ENCODE measurements at places on chromosomes 2 and 18.
A peak's percentile ranks its signal among the peaks of the same experiment; 100 is the strongest.

GRCh38 chr2:112530728-112531127, 11.5 kb upstream of the POLR1B start:
- no peaks in the 10 kb centered on the region for H3K4me1 ChIP-seq
- no peak overlapping the region for H3K4me3 ChIP-seq
- no peaks in the 10 kb centered on the region for H3K27me3 ChIP-seq
- DNase-seq = no peak
- H3K36me3 ChIP-seq = peaks cover 22% of the 10 kb centered on the region
- no peak overlapping the region for H3K27ac ChIP-seq

- H3K27ac ChIP-seq = no peak overlapping the region
- DNase-seq = no peak
- H3K36me3 ChIP-seq = no peaks in the 10 kb centered on the region
- H3K4me1 ChIP-seq = peaks cover 2% of the 10 kb centered on the region
- no peaks in the 10 kb centered on the region for H3K27me3 ChIP-seq
Measured at GRCh38 chr2:47767497-47767844, 15.5 kb upstream of the MSH6 start.

- H3K27me3 ChIP-seq = no peaks in the 10 kb centered on the region
- no peak overlapping the region for H3K27ac ChIP-seq
- DNase-seq = no peak
- H3K4me1 ChIP-seq = no peaks in the 10 kb centered on the region
- no peak overlapping the region for H3K4me3 ChIP-seq
Measured at GRCh38 chr18:24443870-24444269, 16.6 kb upstream of the HRH4 start.

GRCh38 chr2:10572701-10573100, 117.1 kb downstream of the NOL10 start:
- H3K4me3 ChIP-seq = no peak overlapping the region
- H3K4me1 ChIP-seq = peaks cover 17% of the 10 kb centered on the region
- H3K36me3 ChIP-seq = peaks cover 46% of the 10 kb centered on the region
- DNase-seq = no peak
- no peak overlapping the region for H3K27ac ChIP-seq

DNA sequence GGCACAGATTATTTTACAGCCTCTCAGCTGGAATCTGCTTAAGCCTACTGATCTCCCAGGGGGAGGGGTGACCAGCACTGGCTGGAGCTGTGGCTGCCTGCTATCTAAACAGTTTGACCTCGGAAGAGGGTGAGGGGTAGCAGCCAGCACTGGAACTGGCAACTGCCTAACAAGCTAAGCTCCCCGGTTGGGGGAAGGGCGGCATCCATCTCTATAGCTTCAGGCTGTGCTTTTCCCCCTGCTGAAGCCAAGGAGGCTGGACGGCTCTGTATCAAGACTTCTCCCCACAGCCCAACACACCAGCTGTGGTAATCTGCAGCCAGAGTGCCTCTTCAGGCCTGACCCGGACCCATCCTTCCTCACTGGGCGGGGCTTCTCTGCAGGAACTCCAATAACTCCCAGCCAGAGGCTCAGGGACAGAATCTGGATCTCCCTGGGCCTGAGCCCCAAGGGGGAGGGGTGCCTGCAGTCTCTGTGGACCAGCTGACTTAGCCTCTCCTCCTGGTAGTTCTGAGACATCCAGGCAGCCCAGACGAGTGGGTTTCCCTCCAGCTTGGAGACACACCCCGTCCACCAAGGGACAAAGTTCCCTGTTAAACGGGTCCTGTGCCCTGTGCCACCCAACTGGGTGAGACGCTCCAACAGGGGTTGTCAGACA, 560.2 kb downstream of the LRP1B start:
- no peaks in the 10 kb centered on the region for H3K27me3 ChIP-seq
- H3K36me3 ChIP-seq = no peaks in the 10 kb centered on the region
- no peaks in the 10 kb centered on the region for H3K4me1 ChIP-seq
- H3K4me3 ChIP-seq = no peak overlapping the region
- no peak for DNase-seq

DNA sequence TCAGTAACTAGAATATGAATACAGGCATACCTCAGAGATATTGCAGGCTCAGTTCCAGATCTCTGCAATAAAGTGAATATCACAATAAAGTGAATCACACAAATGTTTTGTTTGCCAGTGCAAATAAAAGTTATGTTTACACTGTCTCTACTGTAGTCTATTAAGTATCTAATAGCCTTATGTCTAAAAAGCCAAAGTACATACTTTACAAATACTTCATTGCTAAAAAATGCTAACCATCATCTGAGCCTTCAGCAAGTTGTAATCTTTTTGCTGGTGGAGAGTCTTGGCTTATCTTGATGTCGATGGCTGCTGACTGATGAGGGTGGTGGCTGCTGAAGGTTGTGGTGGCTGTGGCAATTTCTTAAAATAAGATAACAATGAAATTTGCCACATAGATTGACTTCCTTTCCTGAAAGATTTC, 159.4 kb downstream of the MYO1B start:
- no peak overlapping the region for H3K27ac ChIP-seq
- H3K27me3 ChIP-seq = no peaks in the 10 kb centered on the region
- no peak overlapping the region for H3K4me3 ChIP-seq
- H3K4me1 ChIP-seq = no peaks in the 10 kb centered on the region

DNA sequence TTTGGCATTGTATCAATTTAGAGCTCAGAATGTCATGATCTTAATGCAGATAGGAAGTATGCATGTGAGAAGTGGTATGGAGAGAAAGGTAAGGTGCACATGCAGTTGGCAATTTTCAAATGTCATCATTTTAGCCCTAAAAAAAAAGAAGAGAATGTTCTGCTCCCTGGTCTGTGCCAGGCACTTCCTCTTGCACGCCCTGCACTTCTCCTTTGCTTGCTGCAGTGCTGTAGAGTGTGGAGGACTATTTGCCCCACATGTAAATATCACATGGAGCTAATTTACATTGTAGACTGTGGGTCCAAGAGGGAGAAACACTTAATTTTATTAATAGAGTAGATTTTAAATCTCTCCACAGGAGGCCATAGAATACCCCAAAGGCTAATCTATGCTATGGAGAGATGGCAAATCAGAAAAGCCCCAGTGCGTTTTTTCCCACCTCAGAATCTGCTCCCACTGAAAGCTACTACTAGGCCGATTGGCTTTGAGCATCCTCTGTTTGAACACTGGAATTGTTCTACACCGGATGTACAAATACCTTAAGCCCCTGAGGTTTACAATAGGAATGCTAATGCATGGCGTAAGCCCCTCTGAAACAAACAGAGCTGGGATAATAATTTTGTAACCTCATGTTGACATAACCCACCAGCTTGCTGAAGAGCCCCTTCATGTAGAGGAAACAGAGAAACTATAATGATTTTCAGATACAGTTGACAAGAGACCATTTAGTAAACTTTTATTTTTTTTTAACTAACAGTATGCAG, 137.2 kb upstream of the KLHL14 start:
- H3K27me3 ChIP-seq = no peaks in the 10 kb centered on the region
- H3K27ac ChIP-seq = no peak overlapping the region
- DNase-seq = no peak
- H3K36me3 ChIP-seq = no peaks in the 10 kb centered on the region
- H3K4me3 ChIP-seq = no peak overlapping the region
- peaks cover 29% of the 10 kb centered on the region for H3K4me1 ChIP-seq

- DNase-seq = no peak
- H3K27me3 ChIP-seq = no peaks in the 10 kb centered on the region
- H3K4me1 ChIP-seq = peaks cover 15% of the 10 kb centered on the region
- peak overlapping the region; percentile 79 for H3K27ac ChIP-seq
- no peak overlapping the region for H3K4me3 ChIP-seq
Measured at GRCh38 chr2:6186332-6187151, 494.4 kb downstream of the SOX11 start.

- H3K27me3 ChIP-seq = no peaks in the 10 kb centered on the region
- no peak overlapping the region for H3K27ac ChIP-seq
- no peak for DNase-seq
- H3K36me3 ChIP-seq = peaks cover 24% of the 10 kb centered on the region
- H3K4me3 ChIP-seq = no peak overlapping the region
Measured at GRCh38 chr2:48356701-48357325, 173.1 kb upstream of the STON1 start.

DNA sequence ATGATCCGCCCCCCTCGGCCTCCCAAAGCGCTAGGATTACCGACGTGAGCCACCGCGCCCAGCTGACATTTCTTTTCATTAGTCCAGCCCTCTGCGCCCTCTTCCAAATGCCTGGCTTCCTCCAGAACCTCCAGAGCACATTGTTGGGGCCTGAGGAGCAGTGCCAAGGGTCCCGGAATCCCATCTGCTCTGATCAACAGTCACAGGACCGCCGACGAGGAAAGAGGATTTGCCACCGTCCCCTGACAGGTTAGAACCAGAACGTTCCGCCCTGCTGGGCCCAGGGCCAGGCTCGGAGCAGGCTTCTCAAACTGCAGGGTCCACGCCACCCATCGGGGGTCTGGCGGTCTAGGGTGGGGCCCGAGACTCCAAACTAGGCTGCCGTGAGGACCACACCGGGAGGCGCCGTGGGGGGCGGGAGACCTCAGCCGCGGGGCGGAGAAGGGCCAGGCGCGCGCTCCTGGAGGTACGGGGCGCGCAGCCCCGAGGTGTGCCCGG, 36.9 kb upstream of the ITM2C start:
- H3K4me1 ChIP-seq = no peaks in the 10 kb centered on the region
- H3K4me3 ChIP-seq = no peak overlapping the region
- no peak overlapping the region for H3K27ac ChIP-seq

GRCh38 chr2:134288814-134289213, 34.9 kb downstream of the MGAT5 start:
- no peaks in the 10 kb centered on the region for H3K36me3 ChIP-seq
- H3K27me3 ChIP-seq = no peaks in the 10 kb centered on the region
- H3K4me1 ChIP-seq = no peaks in the 10 kb centered on the region
- DNase-seq = no peak
- no peak overlapping the region for H3K27ac ChIP-seq

DNA sequence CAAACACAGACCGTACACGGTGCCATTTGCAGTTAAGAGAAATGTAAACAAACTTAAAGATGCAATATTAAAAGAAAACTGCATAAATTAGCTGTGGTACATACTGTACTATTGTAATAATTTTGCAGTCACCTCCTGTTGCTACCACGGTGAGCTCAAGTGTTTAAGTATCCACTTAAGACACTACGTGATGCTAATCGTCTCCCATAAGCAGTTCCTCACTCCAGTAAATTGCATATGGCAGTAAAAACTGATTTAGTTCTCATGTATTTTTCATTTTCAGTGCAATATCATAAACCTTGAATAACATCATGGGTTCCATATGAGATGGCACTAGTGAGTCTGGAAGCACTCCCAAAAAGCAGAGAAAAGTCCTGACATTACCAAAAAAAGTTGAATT, 14.4 kb downstream of the CLEC4F start:
- H3K27ac ChIP-seq = no peak overlapping the region
- H3K4me3 ChIP-seq = no peak overlapping the region
- no peaks in the 10 kb centered on the region for H3K27me3 ChIP-seq
